Activated T-helper 1 cell treated with anti-CD3 and anti-CD28 coated beads, Interleukin-2, amount 50 U/mL, for 16 hours (primary cell): ENCODE measurements at places on chromosomes 2 and 18.

GRCh38 chr2:160425434-160426151 is 68.0 kb downstream of the RBMS1 start:
- DNase-seq: no peak

GRCh38 chr2:159053161-159054031 is 85.0 kb downstream of the TANC1 start:
- no peak for DNase-seq

- no peak for DNase-seq
These were observed 326.2 kb upstream of the SOX11 start for GRCh38 chr2:5365871-5366461.

DNA sequence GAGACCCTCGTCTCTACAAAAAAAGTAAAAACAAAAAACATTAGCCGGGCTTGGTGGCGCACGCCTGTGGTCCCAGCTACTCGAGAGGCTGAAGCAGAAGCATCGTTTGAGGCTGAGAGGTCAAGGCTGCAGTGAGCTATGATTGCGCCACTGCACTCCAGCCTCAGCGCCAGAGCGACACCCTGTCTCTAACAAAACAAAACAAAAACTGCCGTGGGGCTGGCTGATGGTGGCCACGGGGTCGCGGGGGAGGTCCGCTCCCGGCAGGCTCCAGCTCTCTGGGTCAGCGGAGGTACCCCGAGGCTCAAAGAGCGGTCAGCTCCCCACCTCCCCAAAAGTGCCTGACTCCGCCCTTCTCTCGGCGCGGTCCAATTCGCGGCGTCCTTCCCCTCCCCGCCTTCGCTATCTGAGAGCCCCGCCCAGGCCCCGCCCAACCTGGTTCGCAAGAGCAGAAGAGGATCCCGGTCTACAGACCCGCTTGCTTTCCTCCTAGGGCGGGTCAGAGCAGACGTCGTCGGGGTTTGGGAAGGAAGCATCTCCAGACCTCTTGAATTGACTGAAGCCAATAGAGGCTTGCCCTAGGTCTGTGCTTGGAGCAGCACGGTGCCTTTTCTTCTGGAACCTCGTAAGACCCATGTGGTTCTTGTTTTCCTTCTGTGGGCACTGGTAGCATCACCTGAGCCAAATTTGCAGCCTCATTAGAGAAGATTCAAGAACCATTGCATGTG is 7.8 kb downstream of the RAX start:
- DNase-seq: no peak

DNA sequence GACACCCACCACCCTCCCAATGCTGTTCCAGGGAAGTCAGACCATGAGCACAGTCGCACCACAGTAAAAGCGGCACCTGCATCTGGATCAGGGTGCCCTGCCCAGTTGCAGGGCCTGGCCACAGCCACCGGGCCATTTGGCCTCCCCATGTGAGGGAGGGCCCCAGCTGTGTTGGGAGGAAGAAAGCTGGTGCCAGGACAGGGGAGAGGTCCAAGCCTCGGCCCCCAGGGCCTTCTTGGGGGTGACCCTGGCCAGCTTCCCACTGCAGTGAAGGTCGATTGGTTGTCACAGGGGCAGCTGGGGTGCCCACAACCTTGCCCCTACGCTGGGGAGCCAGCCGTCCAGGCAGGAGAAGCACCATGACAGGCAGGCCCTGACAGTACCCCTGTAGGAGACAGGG is 183.2 kb upstream of the RAB6C start:
- DNase-seq: no peak

DNA sequence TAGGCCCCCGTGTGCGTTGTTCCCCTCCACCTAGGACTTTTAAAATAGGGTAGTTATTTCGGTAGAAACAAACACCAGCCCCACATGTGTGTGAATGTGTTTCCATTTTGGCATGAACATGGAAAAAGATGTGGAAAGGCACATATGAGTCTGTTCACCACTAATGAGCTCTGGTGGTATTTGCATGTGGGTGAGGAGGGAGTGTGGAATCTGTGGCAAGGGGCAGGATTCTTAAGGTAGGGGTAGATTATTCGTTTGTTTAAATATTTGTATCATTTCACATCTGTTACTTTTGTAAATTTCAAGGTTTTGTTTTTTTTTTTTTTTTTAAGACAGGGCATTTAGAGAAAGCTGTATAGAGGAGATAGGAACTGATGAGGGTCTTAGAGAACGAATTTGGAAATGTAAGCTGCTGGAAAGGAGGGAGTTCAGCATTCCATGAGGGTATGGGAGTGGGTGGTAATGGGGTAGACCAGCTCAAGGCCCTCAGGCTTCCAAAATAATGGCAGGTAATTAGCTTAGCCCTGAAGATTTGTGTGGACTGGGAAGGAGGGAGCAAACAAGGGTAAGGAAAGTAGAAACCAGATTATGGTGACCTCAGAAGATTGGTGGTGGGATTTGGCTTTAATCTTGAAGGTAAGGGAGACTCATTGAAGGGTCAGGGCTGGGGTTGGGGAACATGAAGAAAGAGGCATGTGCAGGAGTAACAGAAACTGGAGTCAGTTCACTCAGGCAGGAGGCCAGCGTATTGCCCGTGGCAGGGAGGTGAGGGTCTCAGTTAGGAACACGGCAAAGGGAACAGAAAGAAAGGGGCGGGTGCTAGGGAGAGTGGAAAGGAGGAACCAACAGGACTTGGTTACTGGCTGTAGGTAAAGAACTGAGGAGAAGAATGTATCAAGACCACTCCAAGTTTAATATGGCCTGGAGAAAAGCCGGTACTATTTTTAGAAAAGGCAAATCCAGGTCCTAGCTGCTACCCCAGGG is 123.6 kb downstream of the PLB1 start:
- no peak for DNase-seq

- no peak for DNase-seq
These were observed 28.7 kb downstream of the MREG start for GRCh38 chr2:215984661-215985060.

DNA sequence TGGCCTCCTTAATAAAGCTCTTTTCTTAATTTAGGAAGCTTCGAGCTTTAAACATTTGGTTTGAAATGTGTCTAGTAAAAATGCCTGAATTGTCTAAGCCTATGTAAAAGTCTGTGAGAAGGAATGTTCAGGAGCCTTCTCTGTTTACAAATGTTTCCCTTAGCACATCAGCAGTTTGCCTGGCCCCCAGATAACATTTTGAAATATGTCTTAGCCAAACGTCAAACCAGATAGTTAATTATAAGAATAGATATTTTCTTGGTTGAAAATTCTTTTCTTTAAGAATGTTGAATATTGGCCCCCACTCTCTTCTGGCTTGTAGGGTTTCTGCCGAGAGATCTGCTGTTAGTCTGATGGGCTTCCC is 498.6 kb downstream of the CCDC85A start:
- no peak for DNase-seq

- no peak for DNase-seq
These were observed 600 bp downstream of the KATNAL2 start for GRCh38 chr18:46917803-46918600.

- no peak for DNase-seq
These were observed 22.9 kb upstream of the YWHAQ start for GRCh38 chr2:9653485-9654271.

DNA sequence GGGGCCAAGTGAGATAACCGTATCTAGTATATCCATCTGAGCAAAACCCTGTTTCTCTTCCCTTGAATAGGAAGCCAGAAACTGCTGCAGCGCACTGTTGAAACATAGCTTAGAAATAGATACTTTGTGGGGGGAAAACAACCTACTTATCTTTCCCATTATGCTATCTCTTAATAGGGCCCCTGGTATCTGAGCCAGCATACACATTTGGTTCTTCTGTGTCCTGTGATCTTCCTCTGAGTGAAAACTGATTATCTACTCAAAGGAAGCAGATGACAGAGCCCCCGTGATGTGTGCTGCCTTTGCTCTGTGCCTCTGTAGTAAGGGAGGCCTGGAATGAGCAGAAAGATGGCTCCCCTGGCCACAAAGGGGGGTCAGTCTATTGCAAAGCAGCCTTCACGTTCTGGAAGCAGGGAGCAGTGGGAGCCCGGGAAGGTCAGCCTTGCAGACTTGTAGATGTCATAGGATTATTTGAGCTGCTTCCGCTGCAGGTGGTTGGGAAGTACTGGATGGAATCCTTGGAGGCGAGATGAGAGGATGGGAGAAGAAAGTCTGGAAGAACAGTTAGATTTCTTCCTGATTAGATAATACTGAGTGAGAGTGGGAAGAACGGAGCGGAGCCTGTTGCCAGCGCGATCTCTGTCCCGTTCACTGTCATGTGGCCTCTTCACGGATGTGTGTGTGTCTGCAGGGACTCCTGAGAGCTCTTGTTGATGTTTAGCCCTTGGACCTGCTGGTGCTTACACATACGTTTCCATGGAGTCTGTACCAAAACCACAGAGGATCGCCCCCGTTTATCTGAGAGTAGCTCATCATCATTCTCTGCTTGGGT is 150.1 kb downstream of the AGAP1 start:
- DNase-seq: no peak

DNA sequence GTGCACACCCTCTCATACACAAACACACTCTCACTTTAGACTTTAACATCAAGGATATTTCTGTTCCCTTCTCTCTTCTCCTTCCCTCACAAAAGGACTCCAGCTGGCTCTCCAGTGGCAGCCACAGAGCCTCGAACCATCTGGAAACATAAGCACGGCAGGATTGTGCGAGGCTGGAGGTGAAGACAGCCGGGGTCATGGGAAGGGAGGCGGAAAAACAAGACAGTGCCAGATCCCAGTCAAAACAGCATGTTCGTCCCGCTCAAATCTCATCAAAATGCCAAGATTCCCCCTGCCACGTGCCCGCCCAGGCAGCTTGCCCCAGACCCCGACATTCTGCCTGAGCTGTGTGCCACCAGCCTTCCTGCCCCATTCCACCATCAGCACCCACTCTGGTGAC is 180.3 kb downstream of the ZBTB7C start:
- no peak for DNase-seq

DNA sequence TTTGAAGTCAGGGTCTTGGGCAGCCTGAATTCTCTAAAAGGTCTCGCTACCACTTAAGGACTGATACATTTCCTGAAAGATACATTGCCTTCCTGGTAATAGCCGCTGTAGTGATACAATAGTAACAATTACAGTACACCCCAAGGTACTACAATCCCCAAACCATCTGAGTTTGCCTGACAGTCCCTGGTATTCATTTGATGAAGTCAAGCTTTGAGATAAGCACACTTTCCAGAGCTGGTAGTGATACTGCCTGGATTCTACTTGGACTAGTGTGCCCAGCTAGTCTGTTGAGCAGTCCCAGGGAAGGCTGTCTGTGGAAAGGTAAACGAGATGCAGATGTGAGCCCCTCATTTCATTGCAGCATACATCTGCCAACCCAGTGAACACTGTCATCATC is 24.4 kb upstream of the ITGB6 start:
- DNase-seq: no peak

DNA sequence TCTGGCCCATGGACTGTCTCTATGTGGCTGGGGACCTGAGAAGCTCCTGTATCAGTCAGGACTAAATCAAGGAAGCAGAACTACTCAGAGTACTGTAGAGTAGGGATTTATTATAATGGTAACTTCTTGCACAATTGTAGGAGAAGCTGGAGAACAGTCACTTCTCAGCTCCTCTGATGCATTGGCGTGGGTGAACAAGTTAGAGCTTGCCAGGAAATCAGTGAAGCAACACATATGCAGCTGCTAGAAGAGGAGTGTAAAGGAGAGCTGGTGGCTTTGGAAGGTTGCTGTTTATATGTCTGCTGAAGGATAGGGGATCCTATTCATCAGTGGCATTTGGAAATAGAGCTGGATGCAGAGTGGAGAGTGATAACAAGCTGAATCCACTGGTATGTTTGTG is 215.5 kb upstream of the CWC22 start:
- no peak for DNase-seq

DNA sequence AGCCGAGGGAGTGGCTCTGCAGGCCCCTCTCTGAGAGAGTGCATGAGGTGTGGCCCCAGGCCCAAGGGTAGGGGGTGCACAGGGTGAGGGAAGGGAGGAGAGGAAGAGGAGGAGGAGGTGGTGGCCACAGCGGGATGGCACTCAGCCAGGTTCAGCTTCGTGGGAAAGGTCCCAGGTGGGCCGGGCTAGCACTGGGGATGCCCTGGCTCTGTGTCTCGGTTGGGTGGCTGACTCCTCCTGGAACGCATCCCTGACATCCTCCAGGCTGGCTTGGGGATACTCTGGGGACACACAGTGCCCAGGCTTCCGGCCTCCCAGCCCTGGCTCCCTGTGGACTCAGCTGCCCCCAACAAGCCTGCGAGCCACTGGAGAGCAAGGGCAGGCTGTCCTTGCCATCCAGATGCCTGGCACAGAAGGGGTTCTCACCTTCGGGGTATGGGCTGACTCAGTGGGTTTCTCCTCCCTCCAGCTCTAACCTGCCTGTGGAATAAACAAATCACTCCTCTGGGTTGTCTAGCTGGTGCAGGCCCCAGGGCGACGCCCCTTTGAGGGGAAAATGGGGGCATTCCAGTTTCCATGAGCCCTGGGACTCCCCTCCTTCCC is 582 bp upstream of the ZAP70 start:
- peak; percentile 34 for DNase-seq

DNA sequence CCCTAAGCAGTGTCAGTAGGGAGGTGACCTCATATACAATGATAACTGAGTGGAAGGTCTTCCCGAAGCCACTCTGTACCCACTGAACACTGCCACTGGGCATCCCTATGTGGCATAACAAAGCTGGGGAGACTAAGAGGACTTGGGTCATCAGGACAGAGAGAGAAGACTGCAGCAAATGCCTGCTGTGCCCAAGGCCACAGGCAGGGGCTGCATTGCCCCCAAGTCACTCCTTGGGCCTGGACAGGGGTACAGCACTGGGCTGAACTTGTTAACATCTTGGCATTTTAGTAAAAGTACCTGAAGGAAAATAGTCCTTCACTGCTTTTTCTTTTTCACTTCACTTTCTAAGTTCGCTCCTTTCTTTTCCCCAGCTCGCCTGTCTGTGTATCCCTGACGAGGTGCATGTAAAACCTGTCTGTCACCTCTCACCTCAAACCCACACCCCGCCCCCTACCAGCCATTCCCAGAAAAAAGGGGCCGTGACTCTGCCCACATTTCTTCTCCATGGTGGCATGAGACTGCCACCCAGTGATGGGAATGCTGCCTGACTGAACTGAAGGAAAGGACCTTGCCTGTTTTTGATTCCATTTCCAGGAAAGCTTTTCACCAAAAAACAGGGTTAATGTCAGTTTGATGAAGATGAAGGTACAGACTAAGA is 62.9 kb downstream of the MTHFD2 start:
- DNase-seq: no peak

DNA sequence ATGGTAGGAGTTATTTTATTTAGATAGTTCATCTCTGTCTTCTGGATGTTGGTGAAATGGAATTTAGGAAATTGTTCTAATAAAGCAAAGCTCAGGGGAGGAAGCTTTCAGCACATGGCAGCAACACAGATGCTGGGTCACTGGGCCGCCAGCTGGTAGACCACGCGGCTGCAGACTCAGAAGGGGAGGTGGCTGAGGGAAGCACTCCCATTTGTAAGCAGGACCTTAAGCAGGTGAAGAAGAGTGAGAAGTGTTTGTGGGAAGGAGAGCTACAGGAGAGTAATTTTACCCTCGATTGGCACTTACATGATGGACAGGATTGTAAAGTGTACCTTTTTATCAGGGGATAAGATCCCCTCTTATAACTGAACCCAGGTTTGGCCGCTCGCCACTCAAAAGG is 24.4 kb downstream of the NMS start:
- no peak for DNase-seq

GRCh38 chr2:16671760-16672159 is 6.1 kb upstream of the CYRIA start:
- DNase-seq: no peak
